ENCODE measurements at places on chromosomes 11 and 22.

DNA sequence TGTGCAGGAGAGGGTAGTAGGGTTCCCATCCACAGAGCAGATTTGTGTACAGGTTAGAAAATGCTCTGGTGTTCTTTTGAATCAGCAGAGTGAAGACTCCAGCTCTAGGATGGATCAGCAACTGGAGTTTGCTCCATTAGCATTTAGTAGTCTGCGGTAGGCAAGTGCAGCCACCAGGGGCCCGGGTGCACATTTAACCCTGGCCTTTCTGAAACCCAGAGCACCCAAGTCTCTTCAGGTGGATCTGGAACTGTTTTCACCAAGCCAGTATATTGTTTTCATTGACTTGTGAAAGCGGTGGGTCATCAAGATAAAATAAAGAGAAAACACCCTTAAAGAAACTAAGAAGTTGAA, 100.8 kb upstream of the CLPB start:
- no peak for DNase-seq

DNA sequence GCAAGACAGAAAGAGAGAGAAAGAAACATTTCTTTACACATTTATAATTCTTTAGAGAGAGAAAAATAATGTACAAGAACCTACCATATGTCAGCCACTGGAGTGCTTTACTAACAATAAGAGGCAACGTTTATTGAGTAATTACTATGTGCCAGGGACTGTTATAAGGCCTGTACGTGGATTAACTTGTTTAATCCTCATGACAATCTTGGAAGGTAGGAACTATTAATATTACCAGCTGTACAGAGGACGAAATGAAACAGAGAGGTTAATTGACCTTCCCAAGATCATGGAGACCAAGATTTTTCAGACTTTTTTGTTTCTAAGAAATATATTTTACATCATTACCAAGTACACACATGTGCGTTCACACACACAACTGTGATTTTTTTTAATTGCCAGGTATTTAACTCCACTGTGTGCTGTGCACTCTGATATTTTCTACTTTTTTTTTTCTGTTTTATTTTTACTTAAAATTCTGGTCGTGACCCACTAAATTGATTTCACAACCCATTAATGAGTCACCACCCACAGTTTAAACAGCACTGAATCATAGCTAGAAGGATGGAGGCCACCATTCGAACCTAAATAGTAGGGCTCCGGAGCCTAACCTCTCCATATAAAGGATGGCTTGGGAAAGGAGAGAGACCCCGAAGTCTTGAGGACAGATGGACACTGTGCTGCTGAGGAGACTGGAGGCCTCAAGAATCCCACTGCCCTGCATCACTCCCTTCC, 21.4 kb downstream of the CREB3L1 start:
- DNase-seq, result no peak

DNA sequence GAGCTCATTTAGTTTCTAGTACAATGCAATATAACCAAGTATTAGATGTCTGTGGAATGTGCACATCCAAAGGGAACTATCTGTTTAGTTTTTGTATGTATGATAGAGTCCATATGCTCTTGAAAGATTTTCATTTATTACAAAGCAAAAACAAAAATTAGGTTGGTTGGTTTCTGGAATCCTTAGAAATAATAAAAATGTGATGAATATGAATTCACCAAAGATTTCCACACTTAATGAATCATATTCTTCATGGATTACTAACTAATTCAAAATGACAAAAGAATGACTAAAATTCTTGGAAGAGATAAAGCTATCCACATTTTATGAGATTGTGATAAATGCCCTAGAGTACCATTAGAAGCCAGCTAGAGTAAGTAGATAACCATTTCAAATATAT, 261.1 kb downstream of the SBF2 start:
- DNase-seq, result no peak

DNA sequence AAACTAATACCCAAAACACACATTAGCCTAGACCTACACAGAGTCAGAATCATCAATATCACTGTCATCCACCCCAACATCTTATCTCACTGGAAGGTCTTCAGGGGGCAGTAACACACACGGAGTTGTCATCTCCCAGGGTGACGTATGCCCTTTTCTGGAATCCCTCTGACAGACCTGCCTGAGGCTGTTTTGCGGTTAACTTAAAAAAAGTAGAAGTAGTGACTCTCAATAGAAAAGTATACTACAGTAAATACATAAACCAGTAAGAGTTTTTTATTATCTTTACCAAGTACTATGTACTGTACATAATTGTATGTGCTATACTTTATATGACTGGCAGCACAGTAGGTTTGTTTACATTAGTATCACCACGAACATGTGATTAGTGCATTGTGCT, 80.5 kb downstream of the PGR start:
- no peak for DNase-seq

DNA sequence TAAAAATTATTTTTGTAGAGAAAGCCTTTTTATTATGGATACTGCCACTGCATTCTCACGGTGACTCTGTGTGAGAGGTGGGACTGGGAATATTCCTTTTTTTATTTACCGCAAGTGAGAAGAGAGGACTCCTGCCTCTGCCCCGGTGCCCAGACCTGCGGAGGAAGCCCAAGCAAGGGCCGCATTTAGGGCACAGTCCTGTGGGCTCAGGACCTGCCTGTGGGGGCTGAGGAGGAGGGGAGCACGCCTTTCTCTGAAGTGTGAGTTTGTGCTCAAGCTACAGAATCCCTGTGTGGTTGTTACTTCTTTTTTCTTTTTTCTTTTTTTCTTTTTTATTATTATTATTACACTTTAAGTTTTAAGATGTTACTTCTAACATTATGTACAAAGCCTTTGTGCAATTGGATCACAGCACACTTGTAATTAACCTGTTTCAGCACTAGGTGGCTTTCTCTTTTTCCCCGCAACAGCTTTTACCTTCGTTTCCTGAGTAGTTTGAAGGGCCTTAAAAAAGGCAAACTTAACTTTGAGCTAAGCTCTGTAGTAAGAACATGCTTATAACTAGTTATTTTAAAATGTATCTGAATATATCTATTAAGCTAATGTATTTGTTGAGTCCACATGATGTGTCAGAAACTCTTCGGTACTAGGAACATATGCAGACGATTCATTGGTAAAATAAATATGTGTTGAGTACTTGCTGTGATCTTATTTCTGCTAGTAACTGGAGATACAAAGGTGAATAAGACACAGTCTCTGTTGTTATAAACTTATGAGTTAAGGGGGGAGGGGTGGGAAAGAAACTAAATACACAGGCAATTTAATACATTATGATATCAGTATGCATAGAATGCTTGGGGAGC, 18.3 kb downstream of the AMOTL1 start:
- no peak for DNase-seq

DNA sequence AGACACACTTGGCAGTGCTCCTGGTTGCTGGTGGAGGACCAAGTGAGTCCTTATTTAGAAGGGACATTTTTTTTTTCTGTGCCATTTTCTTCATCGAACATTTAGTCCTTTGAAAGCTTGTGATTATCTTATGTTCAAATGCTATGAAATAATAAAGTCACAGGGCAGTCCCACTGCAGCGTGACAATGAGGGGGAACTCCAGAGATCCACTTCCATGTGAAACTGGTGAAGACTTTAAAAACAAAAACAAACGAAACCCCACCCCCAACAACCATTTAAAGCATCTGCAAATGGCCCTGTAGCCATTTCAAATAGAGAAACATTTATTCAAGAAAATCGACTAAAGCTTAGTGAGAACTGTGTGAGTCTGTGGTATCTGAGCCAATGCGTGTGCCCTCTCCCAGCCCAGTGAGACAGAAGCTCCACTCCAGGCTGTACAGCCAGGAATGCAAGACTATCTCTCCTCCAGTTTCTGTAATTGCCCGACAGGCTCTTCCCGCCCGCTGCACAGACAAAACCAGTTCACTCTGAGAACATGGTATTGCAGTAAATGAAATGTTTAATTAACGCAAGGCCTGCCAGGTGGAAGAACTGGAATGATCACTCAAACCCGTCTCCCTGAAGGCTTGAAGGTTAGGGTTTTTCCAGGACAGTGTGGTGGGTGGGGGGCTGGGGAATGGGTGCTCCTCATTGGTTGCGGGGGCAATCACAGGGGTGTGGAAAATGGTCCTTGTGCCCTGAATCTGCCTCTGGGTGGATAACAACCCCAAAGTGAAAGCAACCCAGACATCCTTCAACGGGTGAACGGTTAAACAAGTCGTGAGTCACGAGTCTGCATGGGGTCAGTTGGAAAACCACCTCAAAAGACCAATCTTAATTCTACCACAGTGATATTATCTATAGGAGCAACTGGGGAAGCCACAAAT, 8.4 kb downstream of the KRTAP5-6 start:
- DNase-seq, result no peak

- no peak for DNase-seq
Observed at GRCh38 chr11:111344032-111344431, 35.0 kb downstream of the POU2AF1 start.

DNA sequence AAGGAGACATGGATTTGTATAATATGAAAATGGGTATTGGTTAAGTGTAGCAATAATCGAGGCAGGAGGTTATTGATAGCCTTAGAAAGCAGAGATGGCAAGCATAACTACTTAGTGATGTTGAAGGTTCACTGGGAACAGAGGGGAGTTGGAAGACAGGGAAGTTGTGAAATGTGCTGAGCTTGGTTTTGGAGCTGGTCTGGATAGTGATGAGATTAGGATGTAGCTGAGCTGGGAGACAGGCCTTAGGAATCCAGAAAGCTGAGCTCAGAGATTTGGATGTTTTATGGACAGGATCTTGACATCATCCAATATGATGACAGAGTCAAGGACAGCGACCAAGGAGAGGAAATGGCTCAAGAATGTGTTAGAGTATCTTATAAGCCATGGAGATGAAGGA, 113.1 kb downstream of the ARHGAP42 start:
- no peak for DNase-seq
